ENCODE measurements at places on chromosomes 4 and X.
A peak's percentile ranks its signal among the peaks of the same experiment; 100 is the strongest.

DNA sequence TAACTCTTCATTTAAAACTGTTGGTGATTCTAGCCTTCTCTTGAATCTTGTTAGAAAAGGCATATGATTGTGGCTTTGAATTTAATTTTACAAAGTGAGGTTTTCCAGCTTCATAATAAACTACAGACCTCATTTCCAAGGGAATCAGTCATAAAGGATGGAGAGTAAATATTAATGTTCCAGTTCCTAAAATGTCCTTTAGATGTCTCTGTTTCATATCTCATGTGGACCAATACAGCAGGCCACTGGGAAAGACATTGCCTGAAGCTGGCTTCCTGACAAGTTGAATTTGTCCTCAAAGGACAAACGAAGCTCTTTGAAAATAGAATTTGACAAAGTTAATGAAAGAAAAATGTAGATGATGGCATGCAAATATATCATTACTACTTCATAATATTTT is 125.4 kb downstream of the ZNF330 start:
- peak; percentile 65 for DNase-seq

DNA sequence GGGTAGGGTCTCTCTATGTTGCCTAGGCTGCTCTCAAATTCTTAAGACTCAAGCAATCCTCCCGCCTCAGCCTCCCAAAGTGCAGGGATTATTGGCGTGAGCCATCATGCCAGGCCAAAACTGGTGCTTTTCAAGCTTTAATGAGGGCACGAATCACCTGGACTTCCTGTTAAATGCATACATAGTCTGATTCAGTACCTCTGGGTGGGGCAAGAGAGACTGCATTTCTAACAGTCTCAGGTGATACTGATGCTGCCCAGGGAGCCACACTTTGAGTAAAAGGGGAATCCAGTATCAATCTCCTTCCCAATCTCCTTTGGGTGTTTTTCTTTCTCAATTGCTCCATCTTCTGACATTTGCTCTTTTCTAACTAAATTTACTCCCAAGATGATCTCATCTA is 96.5 kb downstream of the SH3RF1 start:
- DNase-seq: no peak

DNA sequence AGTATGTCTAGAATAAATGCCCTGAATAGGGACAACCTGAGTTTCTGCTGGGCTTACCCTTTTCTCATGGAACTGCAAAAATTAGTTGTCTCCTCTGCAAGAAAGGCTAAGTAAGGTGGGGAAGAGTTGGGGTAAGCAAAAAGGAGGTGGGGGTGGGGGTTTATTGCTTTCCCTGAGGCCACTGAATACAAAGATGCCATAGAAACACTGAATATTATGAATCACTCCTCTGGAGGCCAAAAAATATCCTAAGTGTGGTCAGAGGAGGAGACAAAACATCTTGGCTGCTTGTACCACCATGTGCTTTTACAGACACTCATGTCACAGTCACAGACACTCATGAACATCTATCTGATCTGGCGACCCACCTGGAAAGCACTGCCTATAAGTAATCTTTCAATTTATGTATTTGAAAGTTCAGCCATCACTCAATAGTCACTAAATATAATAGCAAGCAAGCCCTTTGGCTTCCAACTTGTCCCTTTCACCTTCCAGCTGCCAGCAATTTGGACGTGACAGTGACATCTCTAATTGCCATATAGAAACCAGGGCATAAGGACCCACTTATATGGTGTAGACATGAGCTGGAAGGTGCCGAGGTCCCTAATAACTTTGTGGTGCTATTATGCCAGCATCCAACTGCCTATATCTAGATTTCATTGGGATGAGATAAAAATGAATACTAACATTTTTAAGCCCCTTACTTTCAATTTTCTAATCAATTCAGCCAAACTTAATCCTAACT is 122.7 kb upstream of the CBR4 start:
- no peak for DNase-seq

GRCh38 chr4:146269228-146269653 is 54.9 kb downstream of the REELD1 start:
- no peak for DNase-seq

DNA sequence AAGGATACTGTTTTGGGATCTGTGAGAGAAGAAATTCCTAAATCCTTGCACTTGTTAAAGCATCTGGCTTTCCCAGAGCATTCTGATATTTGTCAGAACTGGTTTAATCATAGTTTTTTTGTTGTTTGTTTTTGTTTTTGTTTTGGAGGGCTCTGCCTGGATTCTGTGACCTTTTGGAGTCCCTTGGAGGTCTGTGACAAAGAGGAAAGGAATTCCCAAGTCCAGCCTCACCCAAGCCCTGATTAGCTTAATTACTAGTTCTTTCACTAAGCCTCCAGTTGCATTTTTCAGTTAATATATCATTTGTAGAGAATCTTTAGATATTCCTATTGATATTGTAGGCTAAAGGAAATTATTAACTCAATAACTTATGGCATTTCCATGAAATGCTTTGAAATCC is 711 bp downstream of the ACE2 start:
- DNase-seq: no peak

GRCh38 chr4:25783943-25784342 is 78.8 kb downstream of the SEL1L3 start:
- no peak for DNase-seq

- DNase-seq: peak; percentile 28
Measured at GRCh38 chr4:177214935-177215334, 94.7 kb upstream of the NEIL3 start.

Measured in AG08396 (cell line).